Spleen (tissue), 13 donors: ENCODE measurements at places on chromosomes 16 and 17. TPM values are rescaled to one million over a fixed set of nuclear protein-coding genes. Genes with fewer than 3 reads are reported as not detected.

Gene ANKRD40CL
- polyA plus RNA-seq, result not detected

Gene MTHFSD
- polyA plus RNA-seq, result 12.5 TPM

Gene ANKS3
- 26.2 TPM for polyA plus RNA-seq

Gene NPIPB9
- polyA plus RNA-seq, result 0.78 TPM

Gene DHX58
- polyA plus RNA-seq, result 38.1 TPM

Gene LGALS9C
- polyA plus RNA-seq, result 1.2 TPM

Gene ZNF263
- 21.6 TPM for polyA plus RNA-seq

Gene NHERF1
- 28.7 TPM for polyA plus RNA-seq

Gene JUP
- 14.3 TPM for polyA plus RNA-seq
